ENCODE measurements at places on chromosomes 13 and 19. TPM values are rescaled to one million over a fixed set of nuclear protein-coding genes. Genes with fewer than 3 reads are reported as not detected.

The KISS1R gene
- total RNA-seq: 2.4 TPM

The IGFL1 gene
- not detected for total RNA-seq

The TECR gene
- 185 TPM for total RNA-seq

The ICAM4 gene
- total RNA-seq: not detected

The MED4 gene
- total RNA-seq: 58.9 TPM

The RETN gene
- not detected for total RNA-seq

The ZNF317 gene
- 40.9 TPM for total RNA-seq

The ADAMTSL5 gene
- not detected for total RNA-seq

The RGL3 gene
- 0.30 TPM for total RNA-seq

The KMT2B gene
- total RNA-seq: 60.1 TPM

The UBE2L5 gene
- total RNA-seq: not detected

The GRK1 gene
- total RNA-seq: 0.77 TPM

The FPR1 gene
- total RNA-seq: not detected

The GDF15 gene
- total RNA-seq: 1.2 TPM

The FGF22 gene
- total RNA-seq: 0.84 TPM

The KLK3 gene
- not detected for total RNA-seq

Data from neural crest cell (in vitro differentiated cells).